Activated CD8-positive, alpha-beta memory T cell treated with anti-CD3 and anti-CD28 coated beads for 1 hour (primary cell): ENCODE measurements at places on chromosomes 12 and 14.
A peak's percentile ranks its signal among the peaks of the same experiment; 100 is the strongest.

- no peak for DNase-seq
Observed at GRCh38 chr12:72256725-72257124, 15.4 kb upstream of the TRHDE start.

DNA sequence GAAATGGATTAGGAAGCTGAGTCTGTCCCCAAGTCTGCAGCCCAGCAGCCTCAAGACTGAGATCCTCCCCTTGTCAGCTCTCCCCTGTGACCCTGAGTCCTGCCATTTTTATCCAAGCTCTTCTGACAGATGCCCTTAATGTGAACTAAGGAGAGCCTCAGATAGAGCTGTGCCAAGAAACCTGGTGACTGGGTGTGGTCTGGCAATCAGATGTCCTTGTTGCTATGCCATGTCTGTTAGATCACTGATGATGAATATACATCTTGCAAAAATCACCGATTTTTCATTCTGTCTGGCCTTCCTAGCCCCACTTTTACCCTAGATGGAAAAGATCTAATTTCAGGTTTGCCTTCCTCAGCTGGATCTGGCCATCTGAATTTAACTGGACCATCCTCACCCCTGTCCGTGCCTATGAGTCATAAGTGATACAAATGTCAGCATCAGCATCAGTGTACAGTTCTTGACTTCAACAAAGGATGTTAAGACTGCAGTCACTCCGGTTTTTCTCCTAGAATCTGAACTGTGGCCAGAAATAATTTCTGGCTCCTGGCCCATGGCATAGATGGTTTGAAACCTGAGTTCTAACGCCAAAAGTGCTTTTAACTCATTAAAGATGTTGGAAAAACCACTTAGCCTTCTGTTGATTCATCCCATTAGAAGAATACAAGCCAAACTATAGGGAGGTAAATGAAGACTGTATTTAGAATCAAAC lies 61.2 kb upstream of the GRIP1 start:
- DNase-seq = no peak

DNA sequence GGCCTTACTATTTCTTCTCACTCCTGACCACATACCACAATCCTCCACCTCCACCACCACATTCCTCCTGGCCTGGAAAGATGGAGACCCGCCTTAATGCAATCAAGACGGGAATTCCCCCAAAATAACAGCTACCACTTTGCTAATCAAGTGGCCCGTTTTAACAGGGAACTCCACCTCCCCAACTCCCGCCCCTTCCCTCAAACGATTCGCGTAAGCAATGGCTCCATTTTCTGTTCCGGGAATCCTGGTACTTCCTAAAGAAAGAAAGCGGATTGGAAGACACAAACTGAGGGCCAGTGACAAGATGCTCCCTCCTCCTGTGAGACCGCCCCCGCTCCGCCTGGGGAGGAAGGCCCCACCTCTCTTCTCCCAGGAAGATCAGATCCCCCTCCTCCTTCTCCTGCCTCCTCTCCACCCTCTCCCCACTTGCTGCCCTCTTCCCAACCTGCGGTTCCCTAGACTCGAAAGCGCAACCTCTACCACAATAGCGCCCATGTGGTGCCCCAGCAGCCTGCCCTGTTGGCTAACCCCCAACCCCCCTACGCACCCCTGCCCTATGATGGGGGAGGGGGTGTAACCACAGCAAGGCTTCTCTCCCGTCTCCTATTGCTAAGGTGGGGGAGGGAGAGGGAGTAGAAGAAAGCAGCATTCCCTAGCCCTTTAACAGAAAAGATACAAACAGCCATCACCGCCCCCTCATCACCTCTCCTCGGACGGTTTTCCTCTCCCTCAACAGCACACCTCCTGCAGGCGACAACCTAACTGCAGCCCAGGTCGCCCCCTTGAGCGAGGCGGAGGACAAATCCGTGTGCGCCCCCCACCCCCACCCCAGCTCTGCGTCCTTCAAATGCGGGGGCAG lies 777 bp downstream of the ARF3 start:
- no peak for DNase-seq

- no peak for DNase-seq
Observed at GRCh38 chr12:85804663-85805062, 31.5 kb downstream of the RASSF9 start.

DNA sequence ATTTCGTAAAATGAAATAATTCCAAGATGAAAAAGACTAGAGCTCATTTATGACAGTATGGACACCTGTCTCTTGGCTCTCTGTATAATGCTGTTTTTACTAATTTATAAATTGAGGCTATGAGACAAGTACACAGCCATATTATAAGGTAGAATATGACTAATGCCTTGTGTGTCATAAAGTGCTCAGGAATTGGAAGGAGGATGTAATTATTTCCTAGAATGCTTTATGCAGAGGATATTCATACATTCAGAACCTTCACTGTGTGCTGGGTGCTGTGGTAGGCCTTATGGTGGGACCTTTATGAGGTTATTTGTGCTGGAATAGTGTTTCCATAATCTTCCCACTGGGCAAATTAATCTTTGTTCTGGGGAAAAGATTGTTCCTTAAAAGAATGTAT lies 13.3 kb downstream of the PCNX1 start:
- DNase-seq = no peak

DNA sequence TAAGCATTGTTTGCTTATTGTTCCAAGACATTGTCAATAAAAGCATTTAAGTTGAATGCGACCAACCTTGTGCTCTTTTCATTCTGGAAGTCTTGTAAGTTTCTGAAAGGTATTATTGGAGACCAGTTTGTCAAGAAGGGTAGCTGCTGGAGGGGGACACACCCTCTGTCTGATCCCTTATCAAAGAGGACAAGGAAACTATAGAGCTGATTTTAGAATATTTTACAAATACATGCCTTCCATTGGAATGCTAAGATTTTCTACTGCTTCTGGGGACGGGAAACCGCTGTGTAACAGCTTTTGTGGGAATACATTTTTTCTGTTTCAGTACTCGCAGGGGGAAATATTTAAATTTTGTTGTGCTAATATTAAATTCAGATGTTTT lies 3.5 kb downstream of the FOS start:
- no peak for DNase-seq

GRCh38 chr12:72546106-72546505 lies 273.9 kb downstream of the TRHDE start:
- DNase-seq = no peak

DNA sequence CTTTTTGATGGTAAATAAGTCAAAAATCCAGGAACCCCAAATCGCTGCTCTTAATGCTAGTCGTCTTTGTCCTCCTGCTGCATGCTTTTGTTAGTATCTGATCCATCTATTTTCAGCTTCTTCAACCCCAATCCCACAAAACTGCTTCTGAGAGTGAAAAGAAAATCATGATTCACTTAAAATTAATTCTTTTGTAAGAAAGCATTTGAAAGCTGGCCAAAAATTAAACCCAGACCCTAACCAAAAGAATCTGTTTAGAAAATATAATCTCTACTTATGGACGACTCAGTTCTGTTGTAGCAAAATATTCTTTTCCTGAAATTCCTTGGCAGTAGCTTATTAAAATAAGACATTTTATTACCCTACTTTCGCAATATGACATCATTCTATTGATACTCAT lies 443.6 kb upstream of the SYT1 start:
- DNase-seq = no peak

GRCh38 chr14:98370352-98370751 lies 901.6 kb downstream of the BCL11B start:
- DNase-seq = no peak

DNA sequence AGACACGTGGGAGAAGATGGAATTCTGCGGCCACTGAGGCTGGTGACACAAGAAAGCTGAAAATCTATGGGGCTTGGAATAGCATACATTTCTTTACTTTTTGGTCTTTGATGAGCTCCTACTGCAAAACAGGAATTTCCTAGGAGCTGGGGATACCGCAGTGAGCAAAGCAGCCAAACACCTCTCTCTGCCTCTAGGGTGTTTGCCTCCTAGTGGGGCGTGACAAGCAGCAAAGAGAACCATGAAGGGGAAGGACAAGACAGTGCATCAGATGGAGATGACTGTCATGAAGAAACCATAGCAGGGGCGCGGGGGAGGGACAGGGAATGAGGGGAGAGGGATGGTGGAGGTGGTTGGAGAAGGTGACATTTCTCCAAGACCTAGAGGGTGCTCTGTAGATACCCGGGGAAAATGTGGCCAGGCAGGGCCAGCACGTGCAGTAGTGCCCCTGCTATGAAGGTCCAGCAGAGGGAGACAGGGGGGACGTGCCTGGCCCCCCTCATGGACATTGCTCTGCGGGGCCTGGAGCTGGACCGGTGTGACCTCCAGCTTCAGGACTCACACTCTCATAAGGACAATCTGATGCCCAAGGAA lies 58.6 kb downstream of the SERPINA3 start:
- no peak for DNase-seq

DNA sequence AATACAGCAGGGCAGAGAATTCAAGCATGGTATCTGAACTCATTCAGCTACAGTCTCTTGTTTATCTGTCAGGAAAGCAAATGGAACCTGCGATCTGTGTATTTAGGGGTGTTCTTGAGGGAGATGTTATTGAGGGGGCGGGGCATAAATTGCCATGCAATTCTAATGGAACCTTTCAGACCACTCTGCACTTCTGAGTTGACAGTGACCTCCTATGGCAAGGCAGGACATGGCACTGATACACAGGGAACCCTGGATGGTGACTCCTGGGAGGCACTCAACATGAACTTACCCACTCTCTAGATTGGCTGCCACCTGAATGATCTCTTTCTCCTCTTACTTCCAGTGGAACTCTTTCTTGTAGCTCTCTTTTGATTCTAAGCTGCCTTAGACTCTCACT lies 787.3 kb downstream of the VRK1 start:
- DNase-seq = no peak

GRCh38 chr12:10400829-10401228 lies 8.7 kb downstream of the KLRC4 start:
- DNase-seq = no peak

GRCh38 chr12:12723681-12724420 lies 6.7 kb downstream of the CDKN1B start:
- no peak for DNase-seq

GRCh38 chr14:23376482-23377197 lies at the start of gene CMTM5:
Gene CMTM5, plus strand, starts transcription at chr14:23377046. Its CDS starts 206 bp downstream, at chr14:23377252.
- no peak for DNase-seq

- no peak for DNase-seq
Observed at GRCh38 chr12:46110928-46111699, 120.7 kb upstream of the SCAF11 start.

GRCh38 chr12:63029676-63030075 lies 94.7 kb upstream of the PPM1H start:
- DNase-seq = no peak

- no peak for DNase-seq
Observed at GRCh38 chr12:98355322-98355721, 160.1 kb upstream of the TMPO start.

DNA sequence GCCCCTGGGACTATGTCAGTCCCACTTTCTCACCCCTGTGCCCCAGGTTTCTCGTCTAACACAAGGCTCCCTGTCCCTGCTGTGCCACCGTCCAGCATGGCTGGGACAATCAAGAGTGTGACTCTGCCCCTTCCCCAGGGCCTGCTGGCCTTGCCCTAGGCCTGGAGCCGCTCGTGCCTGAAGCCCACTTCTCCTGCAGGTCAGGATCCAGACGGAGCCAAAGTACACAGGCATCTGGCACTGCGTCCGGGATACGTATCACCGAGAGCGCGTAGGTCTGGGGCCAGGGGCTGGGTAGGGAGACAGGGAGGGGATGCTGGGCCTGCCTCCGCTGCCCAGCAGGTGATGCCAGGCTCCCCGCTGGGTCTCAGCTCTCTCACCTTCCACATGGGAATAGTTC lies 2.8 kb downstream of the SLC25A47 start:
- no peak for DNase-seq

DNA sequence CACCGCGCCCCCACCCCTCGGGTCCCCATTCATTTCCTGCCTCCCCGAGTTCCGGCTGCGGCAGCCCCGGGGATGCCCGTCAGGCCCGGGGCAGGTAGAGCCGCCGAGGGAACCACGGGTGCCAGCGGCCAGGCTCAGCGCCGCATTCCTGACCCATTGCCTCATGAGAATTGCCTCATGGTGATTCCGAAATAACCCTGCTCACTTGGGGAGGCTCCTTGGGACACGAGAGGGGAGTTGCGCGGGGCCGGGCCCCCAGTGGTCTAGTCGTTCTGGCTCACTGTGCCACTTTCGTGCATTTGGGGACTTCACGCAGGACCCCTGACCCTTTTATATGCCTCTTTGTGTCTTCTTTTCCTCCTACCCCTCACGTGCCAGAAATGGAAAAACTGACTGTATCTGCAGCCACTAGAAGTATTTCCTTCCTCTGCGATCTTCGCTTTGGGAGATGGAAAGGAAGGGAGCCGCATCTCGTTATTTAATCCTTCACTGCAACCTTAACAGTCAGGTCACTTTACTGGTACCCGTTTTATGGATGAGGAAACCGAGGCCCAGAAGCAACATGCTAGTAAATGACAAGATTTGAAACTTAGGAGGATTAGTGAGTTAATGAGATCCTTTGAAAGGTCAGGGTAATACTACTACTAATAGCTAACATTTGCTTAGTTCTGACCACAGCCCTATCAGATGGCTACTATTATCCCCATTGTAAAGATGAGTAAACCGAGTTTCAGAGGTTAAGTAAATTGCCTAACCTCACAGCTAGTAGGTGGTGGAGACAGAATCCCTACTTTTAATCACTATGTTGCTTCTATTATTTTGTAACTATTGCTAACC lies 768 bp downstream of the PTPN11 start:
- DNase-seq = peak; percentile 2
